ENCODE measurements at places on chromosomes 1 and 21.

DNA sequence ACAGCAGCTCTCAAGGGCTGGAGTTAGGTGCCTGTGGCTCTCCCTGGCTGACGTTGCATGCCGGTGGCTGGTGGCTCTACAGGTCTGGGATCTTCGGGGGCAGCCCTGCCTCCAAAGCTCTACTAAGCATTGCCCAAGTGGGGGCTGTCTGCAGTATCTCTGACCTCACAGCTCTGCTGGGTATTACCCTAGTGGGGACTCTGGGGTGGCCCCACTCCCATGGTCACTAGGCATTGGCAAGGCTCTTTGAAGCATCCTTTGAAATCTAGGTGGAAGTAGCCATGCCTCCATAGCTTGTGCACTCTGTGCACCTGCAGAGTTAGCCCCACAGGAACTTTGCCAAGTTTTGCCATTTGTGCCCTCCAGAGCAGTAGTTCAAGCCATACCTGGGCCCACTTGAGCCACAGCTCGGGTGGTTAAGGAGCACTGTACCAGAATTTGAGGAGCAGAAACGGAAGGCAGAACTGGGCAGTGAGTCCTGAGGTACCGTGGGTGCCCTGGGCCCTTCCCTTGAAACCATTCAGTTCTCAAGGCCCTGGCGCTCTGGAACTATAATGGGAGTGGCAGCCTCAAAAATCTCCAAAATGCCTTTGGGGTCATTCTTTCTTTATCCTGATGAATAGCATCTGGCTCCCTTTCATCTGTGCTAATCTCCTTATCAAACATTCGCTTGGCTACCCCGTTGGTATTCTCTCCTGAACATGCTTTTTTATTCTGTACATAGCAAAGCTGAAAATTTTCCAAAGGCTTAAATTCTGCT, 15.4 kb downstream of the GJA4 start:
- DNase-seq, result no peak

- no peak for DNase-seq
These were observed 8.3 kb downstream of the CITED4 start for GRCh38 chr1:40853885-40854170.

- no peak for DNase-seq
These were observed 163.2 kb upstream of the HMCN1 start for GRCh38 chr1:185570962-185571361.

- no peak for DNase-seq
These were observed 160.7 kb downstream of the SDCCAG8 start for GRCh38 chr1:243416495-243416894.

- DNase-seq, result no peak
These were observed 10.9 kb upstream of the EDN2 start for GRCh38 chr1:41495210-41495948.

GRCh38 chr1:60228041-60228491, 154.5 kb upstream of the C1orf87 start:
- DNase-seq, result no peak

- no peak for DNase-seq
These were observed 80.3 kb downstream of the DIRAS3 start for GRCh38 chr1:67970088-67970487.

- DNase-seq, result no peak
These were observed 36.9 kb upstream of the POU3F1 start for GRCh38 chr1:38083541-38083940.

DNA sequence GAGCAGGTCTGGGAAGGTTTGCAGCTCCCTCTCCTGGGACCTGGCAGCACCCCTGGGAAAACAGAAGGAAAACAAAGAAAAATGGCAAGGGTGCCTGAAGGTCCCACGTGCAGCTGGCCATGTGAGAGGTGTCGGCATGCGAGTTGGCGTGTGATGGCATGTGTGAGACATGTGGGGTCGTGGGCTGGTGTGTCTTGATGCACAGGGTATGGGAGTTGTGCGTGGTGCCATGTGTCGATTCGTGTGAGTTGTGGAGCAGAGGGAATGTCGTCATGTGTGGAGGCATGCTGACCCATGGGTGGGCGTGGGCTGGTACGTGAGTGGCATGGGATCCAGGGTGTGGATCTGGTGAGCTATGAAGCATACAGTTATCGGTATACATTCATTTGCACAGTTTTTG, 1.3 kb downstream of the HPCA start:
- no peak for DNase-seq

GRCh38 chr1:68377098-68377497, 72.7 kb downstream of the RPE65 start:
- DNase-seq, result no peak

- no peak for DNase-seq
These were observed 150.9 kb upstream of the ZRANB2 start for GRCh38 chr1:71231751-71232150.

DNA sequence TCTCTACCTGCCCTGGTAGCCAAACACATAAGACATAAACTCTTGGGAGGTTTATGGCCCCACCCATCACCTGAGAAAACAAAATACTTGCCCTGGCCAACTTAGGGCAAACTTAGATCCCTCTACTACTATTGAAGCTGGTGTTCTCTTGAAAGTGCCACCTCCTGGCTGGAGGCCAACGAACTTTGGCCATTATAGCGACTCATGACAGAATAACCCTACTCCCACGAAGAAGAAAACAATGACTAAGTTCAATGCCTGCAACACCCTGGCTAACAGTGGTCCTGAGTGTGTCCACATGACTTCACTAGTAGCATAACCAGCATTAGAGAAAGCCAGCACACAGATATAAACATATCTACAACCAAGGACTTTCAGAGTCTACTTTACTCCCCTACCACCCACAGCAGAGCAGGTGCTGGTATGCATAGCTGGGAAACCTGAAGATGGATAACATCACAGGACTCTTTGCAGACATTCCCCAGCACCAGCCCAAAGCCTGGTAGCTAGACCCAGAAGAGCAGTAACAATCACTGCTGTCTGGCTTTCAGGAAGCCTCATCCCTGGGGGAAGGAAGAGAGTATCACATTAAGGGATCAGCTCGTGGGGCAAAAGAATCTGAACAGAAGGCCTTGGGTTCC, 81.0 kb downstream of the SLC30A10 start:
- no peak for DNase-seq

- DNase-seq, result no peak
These were observed 25.2 kb upstream of the RABGAP1L start for GRCh38 chr1:174134003-174134659.

DNA sequence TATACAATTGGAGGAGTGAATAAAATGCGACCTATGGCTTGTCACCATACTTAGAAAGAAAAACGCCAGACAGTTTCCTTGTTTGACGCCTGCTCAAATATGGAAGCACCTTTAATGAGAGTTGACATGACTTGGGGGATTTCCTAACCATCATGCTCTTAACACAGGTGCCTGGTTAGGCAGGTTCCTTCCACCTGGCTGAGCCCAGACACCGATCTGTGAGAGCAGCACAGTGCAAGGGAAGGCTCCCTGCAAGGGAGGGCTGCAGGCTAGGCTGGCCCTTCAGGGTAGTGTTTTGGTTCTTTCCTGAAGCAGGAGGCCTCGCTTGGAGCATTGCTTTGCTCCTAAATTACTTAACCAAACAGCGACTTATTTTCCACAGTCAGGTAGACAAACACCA, 24.6 kb upstream of the KLHDC8A start:
- DNase-seq, result no peak

DNA sequence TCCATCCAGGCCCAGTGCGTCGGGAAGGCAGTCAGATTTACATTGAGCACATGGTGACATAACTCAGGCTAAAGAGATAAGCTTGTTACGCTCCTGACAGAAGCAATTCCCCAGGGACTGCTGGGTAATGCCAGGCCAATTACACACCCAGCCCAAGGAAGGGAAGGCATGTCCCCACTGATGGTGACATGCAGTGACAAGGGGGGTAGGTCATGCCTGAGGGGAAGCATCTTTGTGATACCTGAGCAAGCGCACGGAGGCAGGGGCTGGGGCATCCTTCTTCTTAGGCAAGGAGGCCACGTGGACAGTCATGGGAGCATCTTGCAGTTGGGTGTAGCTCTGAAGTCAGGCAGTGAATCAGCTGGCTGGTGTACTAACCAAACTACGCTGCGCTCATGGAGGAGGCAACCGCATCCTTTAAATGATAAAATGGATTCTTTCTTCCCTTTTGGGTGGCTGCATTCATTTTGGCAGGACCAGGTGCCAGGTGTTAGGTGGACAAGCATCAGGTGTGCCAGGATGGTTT, 39.6 kb upstream of the GRIK3 start:
- DNase-seq, result no peak

GRCh38 chr1:31904339-31905092, 33.7 kb downstream of the PTP4A2 start:
- no peak for DNase-seq

DNA sequence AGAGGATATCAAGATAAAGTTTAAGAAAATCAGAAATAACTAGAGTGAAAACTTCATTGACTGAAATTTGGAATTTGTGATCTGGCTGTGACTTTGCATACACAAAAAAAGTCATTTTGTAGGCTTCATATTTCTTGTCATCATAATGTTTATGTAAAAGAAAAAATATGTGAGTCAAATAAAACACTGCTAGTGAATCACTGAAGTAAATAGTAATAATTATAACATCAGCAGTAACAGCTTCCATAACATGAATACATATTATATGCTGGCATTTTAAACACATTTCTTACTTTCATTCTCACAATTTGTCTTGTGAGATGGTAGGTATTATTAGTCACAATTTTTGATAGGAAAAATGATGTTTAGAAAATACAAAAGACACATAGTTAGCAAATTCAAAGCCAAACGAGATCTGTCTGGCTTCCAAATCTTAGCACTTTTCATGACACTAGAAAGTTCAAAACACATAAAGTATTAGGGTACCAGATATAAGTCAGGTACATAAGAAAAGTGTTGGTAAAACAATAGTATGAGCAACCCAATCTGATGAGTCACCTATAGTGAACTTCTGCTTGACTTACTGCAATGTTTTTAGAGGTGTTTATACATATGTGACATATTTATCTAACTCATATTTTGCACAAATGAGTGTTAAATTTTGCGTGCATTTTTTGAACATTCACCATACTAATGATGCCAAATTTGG, 241.0 kb upstream of the SNX7 start:
- DNase-seq, result no peak

- no peak for DNase-seq
These were observed 24.5 kb upstream of the POU2F1 start for GRCh38 chr1:167196166-167196565.

DNA sequence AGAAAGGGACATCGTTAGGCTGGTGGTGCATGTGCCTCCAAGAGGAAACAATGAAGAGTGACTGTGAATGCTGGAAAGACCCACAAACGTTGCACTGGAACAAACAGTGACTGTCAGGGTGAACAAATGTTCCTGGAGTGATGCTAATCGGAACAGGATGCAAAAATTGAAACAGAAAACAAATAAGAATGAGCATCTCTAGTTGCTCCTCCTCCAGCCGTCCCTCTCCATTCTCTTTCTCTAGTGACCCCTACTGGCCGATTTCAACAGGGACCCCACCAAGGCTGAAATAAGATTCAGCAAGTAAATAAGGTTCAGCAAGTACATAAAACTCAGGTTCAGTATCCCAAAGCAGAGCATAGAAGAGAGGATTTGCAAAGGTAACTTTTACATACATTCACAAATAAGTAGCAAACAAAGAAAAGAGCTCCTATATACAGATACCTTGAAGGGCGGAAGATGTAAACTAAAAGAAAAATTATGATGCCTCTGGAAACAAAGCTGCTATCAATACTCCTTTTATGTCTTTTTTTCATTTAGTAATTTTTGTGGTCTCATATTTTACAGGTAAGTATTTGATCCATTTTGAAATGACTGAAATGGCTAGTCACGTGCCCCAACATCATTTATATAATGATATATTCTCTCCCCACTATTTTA, 836.1 kb upstream of the ADAMTS5 start:
- DNase-seq, result no peak

GRCh38 chr1:50322579-50322978, 100.7 kb downstream of the DMRTA2 start:
- no peak for DNase-seq

- DNase-seq, result no peak
These were observed 36.0 kb downstream of the SIPA1L2 start for GRCh38 chr1:232593717-232594502.

DNA sequence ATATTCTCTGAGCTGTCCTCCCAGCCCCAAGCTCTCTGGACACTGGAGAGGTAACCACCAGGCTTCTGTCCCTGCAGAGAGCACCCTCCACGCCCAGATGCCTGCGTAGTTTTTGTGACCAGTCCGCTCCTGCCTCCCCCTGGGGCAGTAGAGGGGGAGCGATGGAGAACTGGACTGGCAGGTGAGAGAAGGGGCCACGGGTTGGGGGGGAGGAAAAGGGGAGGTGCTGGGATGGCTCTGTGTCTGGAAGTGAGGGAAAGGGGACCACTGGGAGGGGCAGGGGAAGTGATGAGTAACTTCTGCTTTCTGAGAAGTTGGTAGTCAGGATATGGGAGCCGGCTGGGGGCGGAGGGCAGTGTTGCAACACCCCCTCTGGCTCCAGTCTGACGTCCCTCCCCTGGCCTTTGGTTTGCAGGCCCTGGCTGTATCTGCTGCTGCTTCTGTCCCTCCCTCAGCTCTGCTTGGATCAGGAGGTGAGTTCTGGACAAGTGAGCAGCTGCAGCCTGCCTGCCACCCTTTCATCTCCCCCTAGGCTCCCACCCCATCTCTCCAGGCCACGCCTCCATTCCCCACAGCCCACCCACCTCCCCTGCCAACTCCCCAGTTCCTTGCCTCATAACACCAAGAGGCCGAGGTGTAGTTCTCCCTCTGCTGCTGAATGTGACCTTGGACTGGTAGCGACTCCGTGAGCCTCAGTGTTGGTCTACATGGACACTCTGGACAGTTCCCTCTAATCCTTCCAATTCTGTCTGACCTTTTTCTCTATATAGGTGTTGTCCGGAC, 3.1 kb downstream of the ADAMTSL4 start:
- no peak for DNase-seq

DNA sequence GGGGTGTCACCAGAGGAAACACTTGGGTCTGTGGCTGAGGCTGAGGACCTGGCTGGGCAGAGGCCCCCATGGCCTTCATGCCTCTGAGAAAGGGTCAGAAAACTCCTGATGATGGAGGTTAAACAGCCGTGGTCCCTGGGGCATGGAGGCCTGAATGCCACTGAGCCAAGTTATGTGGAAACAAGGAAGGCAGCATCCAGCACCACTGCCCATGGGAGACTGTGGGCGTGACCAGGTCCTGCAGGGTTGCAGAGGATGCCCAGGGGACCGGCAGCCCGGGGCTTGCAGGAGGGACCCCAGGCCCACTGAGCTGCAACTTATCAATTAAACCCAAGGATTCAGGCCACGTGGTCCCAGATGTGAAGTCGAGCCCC, 18.9 kb upstream of the COL6A2 start:
- DNase-seq, result no peak

GRCh38 chr1:14845851-14846250, 247.4 kb downstream of the KAZN start:
- DNase-seq, result peak; percentile 25

GRCh38 chr1:22415489-22415888, 36.2 kb upstream of the ZBTB40 start:
- DNase-seq, result no peak

Measured in muscle of back (tissue), 13 donors.